Activated gamma-delta T cell (primary cell): ENCODE measurements at places on chromosomes 5 and 9.

- no peak for DNase-seq
Observed at GRCh38 chr9:13443346-13444244, 164.1 kb upstream of the MPDZ start.

GRCh38 chr5:531101-531748 is 7.0 kb upstream of the SLC9A3 start:
- DNase-seq: no peak

- DNase-seq: no peak
Observed at GRCh38 chr9:83956086-83956435, 24.0 kb downstream of the HNRNPK start.

DNA sequence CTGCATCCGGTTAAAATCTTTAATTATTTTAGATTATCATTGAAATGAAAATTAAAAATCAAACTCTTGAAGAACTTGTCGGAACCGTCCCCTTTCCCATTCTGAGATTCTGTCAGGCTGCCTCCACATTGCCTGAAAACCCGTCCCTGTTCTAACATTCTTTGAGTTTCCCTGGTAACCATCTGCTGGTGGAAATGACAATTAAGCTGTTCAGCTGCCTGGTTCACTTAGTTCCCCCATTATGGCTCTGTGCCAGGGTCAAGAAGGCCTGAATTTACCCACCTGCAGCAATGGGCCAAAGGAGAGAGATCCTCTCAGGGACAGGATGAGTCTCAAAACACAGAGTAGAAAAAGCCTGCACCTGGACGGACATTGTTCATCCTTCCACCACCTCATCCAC is 11.8 kb upstream of the TCOF1 start:
- DNase-seq: no peak

DNA sequence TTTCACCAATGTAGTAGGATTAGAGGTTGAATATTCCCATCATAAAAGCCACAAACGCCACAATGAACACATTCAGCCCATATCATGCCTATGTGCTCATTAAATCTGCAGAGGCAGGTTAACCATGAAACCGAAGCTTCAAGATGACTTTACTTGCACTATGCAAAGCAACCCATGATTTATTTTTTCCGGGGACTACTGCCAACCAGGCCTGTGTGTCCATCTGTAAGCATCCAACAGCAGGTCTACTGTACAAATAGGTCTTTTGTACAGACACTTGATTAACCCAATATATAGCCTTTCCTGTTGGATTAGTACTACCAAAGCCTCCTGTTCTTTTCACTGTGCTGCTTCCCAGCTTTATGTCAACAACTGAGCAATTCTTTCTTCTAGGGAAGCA is 104.9 kb upstream of the CDH10 start:
- no peak for DNase-seq

DNA sequence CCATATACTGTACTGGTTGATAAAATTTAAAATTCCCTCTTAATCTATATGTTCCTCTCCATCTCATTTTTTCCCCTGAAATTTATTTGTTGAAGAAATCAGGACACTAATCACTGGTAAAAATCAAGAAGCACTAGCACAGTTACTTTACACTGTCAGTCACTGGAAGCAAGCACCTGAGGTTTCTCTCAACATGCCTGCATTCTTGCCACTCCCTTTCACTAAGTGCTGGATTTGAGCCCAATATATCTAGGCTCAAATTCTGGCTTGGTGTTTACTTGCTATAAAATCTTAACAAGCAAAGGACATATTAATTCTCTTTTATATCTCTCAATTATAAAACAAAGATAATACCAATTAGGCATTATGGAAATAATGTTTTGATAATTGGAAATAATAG is 58.6 kb downstream of the DIAPH1 start:
- DNase-seq: no peak

- no peak for DNase-seq
Observed at GRCh38 chr9:134230092-134230941, 66.0 kb upstream of the RNU6ATAC start.

DNA sequence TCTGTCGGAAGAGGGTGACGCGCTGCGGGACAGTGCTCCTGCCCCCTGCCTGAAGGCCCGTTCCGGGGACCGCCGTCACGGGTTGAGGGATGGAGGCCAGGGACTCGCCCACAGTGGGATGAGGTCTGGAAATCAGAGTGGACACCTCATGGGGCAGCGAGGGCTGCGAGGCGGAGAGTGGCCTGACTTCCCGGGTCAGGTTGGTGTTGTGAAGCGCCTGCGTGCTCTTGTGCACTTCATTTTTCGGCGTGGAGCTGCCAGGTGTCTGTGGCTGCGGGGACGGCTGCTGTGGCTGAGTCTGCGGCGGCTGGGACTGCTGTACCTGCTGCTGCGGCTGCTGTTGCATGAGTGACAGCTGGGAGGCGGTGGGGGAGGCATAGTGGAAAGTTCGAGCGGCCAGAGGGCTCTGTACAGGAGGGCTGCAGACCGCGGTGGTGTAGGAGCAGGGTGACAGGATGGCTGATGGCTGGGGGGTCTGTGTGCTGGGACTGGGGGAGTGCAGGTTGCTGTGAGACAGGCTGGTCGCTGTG is 434.1 kb downstream of the HCN1 start:
- no peak for DNase-seq

DNA sequence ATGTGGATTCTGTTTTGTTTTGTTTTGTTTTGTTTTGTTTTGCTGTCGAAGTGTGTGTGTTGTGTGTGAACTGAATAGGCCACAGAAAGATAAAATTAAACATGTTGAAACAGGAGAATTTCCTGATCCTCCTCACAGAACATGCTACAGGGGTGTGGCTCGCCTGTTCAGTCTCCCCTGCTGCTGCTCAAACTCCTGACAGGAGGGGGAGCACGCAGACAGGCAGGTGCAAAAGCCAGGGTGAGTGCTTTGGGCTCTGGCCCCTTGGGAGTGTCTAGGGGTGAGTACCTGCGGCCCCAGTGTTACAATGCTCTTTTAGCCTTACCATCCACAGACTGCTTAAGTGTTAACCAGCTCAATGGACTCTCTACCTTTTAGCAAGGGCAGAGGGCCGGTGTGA is 473.5 kb downstream of the MAT2B start:
- DNase-seq: no peak

- DNase-seq: no peak
Observed at GRCh38 chr5:136740228-136740627, 374.9 kb upstream of the TRPC7 start.
